ENCODE measurements at places on chromosomes 3 and 15.

DNA sequence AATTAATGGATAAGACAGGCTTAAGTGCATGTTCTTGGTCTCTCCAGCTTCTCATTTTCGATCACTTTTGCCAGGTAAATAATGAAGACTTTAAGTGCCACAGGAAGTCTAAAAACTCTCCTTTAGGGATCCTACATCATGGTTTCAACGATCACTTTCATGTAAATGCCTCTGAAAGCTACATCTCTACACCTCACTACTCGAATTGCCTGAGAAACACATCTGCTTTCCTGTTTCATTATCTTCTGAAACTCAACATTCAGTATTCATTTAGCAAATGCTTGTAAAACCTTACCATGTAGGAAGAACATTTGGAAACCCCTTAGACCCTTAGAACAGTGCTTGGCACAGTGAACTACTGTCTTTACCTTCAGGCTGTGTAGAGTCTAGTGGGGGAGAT, 16.2 kb downstream of the THAP10 start:
- no peaks in the 10 kb centered on the region for H3K4me1 ChIP-seq
- no peak overlapping the region for H3K4me3 ChIP-seq
- H3K36me3 ChIP-seq = no peaks in the 10 kb centered on the region
- no peak for DNase-seq

DNA sequence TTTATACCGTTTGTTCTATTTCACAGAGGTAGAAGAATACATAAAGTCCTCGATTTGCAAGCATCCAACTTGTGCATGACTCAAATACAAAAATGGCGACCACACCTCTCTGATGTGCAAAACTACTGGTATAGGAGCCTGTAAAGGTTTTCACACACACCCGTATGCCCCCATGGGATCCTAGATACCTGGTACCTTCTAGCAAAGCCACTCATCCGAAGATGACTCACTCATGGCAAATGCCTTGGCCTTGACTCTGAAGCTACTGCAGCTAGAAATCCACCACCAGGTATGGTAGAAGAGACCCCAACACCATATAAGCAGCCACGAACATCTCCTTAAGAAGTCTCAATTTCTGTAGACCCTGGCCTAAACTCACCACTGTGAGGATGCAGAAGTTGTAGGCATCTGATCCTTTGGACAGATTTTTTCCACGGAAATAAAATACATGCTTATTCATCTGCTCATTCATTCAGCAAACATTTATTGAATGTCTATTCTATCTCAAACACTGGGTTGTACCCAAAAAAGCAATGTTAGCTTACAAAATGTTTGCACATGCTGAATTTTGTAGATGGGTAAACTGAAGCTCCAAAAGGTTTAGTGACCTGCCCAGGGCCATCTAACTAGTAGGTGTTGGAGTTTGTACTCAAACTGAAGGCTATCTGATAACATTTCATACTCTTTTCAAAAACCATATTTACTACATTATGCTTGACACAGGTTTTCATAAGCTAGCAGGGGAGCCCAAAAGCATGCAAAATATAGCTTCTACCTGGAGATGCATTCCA, 158.8 kb downstream of the RORA start:
- H3K27me3 ChIP-seq = peaks cover 50% of the 10 kb centered on the region
- H3K36me3 ChIP-seq = no peaks in the 10 kb centered on the region

- peaks cover 15% of the 10 kb centered on the region for H3K36me3 ChIP-seq
- no peaks in the 10 kb centered on the region for H3K27me3 ChIP-seq
- DNase-seq = no peak
- H3K4me1 ChIP-seq = peaks cover 44% of the 10 kb centered on the region
- peak overlapping the region; percentile 45 for H3K27ac ChIP-seq
Observed at GRCh38 chr3:150449169-150449721, 41.1 kb downstream of the TSC22D2 start.

DNA sequence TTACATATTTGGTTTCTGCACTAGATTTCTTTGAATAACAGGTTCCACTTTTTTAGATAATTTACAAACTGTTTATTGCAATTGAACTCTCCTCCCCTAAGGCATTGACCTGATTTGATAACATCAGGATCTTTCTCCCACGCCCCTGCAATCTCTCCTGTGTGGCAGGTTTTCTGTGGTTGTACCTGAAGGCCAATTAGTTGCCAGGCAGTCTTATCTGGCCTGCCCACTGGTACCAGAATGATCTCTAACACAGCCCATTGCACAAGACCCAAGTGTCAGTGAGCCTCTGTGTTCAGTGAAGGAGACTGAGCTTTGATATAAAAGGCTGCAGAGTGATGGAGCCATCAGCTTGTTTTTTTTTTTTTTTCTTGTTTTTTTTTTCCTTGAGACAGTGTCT, 3.3 kb downstream of the ACAD9 start:
- peak overlapping the region; percentile 24 for H3K27ac ChIP-seq
- H3K36me3 ChIP-seq = peaks cover 80% of the 10 kb centered on the region
- H3K4me3 ChIP-seq = peak overlapping the region; percentile 6

DNA sequence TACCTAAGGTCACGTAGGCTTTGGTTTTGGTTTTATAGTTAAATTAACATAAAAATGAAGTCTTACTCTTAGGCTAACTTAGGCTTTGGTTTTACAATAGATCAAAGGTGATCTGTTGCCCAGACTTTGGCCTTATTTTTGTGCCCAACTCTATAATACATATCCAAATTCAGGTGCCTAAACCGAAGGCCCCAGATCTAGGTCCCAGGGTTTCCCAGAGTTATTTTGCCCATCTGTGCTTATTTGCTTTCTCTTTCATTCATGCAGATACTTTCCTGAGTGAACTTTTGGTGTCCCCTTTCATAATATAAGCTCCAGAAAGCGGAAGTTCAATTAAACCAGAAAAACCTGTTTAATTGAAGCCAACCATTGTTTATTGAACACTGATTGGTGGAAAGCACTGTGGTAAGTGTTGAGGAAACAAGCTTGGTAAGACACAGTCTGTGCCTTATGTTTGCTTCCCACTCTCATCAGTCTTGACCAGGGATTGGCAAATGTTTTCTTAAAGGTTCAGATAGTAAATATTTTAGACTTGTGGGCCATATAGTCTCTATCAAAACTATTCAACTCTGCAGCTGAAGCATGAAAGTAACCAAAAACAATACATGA, 209.7 kb downstream of the WDR72 start:
- H3K4me3 ChIP-seq = no peak overlapping the region
- DNase-seq = no peak
- no peaks in the 10 kb centered on the region for H3K4me1 ChIP-seq
- peaks cover 2% of the 10 kb centered on the region for H3K27me3 ChIP-seq

DNA sequence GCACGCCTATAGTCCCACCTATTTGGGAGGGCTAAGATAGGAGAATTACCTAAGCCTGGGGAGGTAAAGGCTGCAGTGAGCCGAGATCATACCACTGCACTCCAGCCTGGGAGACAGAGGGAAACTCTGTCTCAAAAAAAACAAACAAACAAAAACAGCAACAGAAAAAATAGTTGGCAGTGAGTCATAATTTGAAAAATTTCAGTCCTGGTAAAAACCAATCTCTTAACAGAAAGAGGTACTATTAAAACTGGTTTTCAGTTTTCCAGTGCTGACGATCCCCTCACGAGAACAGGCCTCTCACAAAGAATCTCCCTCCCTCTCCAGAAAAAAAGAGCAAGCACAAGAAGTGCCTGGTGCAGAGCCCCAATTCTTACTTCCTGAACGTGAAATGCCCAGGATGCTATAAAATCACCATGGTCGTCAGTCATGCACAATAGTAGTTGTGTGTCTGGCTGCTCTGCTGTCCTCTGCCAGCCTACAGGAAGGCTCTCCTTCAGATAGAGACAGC, 22.8 kb upstream of the MAP4 start:
- H3K4me1 ChIP-seq = peaks cover 27% of the 10 kb centered on the region
- H3K27ac ChIP-seq = no peak overlapping the region
- no peaks in the 10 kb centered on the region for H3K27me3 ChIP-seq
- no peak for DNase-seq
- no peak overlapping the region for H3K4me3 ChIP-seq
- peaks cover 3% of the 10 kb centered on the region for H3K36me3 ChIP-seq

- DNase-seq = no peak
- H3K4me1 ChIP-seq = no peaks in the 10 kb centered on the region
- H3K4me3 ChIP-seq = no peak overlapping the region
- H3K27me3 ChIP-seq = no peaks in the 10 kb centered on the region
- H3K27ac ChIP-seq = no peak overlapping the region
Observed at GRCh38 chr15:70799667-70800450, 36.5 kb upstream of the UACA start.
